ENCODE measurements at places on chromosomes 6 and 20.

DNA sequence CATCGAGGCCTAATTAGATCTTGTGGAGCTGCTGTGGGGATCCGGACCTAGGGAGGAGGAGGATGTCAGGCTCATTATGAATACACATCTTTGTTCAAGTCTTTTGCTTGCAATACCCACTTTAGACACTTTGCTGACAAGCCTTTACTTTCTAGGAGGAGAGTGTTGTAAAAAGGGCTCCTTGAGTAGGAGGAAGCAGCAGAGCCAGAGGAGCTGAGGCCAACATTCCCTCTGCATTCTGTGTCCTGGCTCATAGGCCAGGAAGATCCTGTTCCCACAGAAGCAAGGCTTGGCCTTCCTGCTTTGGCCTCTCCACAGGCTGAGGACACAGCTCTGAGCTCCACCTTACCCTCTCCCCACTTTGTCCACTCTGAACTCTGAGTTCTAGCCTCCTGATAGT lies 67.1 kb downstream of the TPD52L1 start:
- DNase-seq, result no peak

DNA sequence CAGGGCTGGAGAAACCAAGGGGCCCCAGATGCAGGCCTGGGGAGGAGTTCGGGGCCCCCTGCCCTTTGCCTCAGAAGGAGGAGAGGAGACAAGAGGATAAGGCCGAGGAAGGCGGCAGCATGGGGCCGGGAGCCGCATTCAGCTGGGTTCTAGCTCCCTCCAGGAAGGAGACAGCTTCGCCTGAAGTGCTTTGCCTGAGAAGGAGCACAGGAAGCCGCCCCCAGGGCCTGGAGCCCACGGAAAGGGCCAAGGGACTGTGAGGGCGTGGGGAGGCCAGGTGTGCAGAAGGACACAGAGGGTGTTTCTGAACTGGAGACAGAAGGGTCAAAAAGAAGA lies 121.4 kb downstream of the AGPAT4 start:
- no peak for DNase-seq

- no peak for DNase-seq
Observed at GRCh38 chr6:1945235-1945832, 300.1 kb downstream of the GMDS start.

- DNase-seq, result no peak
Observed at GRCh38 chr20:36462440-36463211, 78.7 kb upstream of the MYL9 start.

- no peak for DNase-seq
Observed at GRCh38 chr20:48735112-48735511, 92.7 kb downstream of the PREX1 start.

- DNase-seq, result peak; percentile 72
Observed at GRCh38 chr6:19554356-19555225, 282.6 kb upstream of the ID4 start.

- DNase-seq, result no peak
Observed at GRCh38 chr6:121880831-121881230, 445.4 kb downstream of the GJA1 start.

- DNase-seq, result no peak
Observed at GRCh38 chr6:131936156-131936555, 15.0 kb downstream of the CCN2 start.

DNA sequence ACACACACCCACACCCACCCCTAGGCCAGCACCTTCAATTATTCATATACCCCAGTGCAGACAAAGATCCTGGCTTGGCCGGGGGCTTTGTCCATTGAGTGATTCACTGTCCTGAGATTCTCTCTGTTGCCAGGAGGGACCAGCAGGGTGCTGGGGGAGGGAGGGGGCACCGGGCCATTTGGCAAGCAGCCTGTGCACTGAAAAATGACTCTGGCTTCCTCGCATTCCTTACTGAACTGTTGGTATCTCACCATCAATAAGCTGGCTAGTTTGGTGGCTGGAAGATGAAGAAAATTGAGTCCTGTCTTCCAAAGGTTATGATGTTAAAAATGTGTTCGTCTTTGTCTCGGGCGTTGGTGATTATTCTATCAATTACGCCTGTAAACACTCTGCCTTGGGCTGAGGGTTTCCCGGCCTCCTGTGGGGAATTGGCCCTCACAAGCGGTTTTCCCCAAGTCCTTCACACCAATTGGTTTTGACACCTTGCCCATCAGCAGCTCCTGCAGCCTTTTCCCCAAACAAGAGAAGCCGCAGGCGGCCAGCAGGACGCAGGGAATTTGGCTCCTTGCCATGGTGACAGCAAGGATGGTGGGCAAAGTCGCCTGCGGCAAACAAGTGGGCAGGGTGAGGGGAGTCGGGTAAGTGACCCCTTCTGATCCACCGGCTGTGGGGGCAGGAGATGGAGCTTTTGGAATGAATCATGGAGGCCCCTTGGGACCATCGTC lies 4.9 kb downstream of the VSTM2L start:
- DNase-seq, result no peak

DNA sequence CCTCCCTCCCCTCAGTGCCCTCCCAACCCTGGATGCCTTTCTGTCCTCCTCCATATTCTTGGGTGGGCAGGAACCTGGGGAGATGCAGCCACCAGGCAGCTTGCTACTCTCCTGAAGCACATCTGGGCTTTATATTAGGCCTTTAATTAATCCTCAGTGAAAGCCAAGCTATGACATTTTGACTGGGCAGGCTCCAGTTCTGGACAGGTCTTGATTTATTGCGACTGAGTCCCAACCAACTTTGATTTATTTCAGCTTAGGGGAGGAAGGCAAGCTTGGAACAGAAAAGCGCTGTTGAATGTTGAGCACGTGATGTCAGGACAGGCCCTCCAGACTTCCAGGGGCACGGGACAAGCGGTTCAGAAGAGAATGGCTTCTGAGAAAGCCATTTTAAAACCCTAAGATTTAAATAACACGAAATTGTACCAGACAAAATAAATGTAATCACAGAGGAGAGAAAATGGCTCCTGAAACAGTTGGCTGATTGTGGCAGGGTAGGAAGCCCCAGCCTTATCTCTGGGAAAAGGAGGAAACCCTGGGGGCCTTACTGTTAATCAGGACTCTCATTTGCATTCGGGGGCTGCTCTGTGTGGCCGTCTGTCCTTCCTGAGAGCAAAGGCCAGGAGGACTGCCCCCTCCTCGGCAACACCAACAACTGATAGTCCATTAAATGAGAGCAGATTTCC lies 294.2 kb downstream of the FOXC1 start:
- no peak for DNase-seq

DNA sequence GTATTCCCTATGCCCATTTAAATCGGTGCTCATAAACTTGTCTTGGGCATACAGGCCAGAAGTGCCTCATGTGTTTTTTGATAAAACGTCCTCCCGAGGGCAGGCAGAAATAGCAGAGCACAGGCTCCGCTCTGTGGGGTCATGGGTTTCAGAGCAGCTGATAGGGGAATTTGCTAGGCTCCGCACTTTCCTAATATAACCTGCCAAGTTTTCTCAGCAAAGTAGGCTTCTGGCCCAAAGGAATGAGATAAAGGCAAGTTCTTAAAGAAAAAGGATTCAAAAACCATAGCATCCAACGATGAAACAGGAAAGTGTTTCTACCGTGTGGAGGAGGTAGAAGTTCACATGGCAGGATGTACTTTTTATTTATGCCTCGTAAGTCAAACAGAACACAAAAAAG lies 69.8 kb upstream of the RALGAPA2 start:
- no peak for DNase-seq

GRCh38 chr6:144055121-144055931 lies 40.0 kb downstream of the SF3B5 start:
- peak; percentile 4 for DNase-seq

GRCh38 chr6:73079978-73080377 lies 145.3 kb downstream of the KHDC1L start:
- DNase-seq, result no peak

DNA sequence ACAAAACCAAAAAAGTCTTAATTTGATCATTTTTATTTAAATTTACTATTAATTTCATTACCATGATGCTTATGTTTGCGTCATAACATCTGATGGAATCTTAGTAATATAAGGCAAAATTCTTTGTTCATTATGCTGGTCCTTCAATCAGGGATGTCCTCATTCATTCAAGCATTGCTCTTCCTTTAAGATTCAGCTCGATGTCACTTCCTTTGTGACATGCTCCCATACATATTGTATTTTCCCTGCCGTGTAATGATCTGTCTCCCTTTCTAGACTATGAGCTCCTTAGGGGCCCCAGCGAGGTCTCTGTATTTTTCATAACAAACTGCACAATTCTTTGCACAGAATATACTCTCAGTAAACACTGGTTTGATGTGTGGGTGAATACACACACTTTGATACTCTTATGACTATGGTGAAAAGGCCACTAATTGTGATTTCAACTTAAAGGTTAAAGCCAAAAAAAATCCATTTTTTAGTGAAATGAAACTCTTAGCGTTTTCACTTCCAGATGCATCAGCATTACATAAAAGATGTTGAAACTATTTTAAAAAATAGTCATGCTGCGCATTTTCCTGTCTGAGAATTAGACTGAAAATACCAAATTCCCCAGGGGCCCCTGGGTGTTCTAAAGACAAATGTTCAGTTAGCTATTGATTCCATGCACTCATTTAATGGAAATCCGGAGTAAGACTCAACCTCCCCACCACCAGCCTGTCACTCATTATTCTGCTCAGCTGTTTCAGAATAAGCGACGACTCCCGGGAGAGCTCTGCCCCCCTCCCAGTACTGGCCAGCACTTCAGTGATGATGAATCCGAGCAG lies 169.7 kb downstream of the ATXN1 start:
- DNase-seq, result no peak
